ENCODE measurements at places on chromosomes 13 and 19. TPM values are rescaled to one million over a fixed set of nuclear protein-coding genes. Genes with fewer than 3 reads are reported as not detected.

Gene PTH2
- not detected for total RNA-seq

Gene ZNF729
- not detected for total RNA-seq

Gene SPACA4
- not detected for total RNA-seq

DNA sequence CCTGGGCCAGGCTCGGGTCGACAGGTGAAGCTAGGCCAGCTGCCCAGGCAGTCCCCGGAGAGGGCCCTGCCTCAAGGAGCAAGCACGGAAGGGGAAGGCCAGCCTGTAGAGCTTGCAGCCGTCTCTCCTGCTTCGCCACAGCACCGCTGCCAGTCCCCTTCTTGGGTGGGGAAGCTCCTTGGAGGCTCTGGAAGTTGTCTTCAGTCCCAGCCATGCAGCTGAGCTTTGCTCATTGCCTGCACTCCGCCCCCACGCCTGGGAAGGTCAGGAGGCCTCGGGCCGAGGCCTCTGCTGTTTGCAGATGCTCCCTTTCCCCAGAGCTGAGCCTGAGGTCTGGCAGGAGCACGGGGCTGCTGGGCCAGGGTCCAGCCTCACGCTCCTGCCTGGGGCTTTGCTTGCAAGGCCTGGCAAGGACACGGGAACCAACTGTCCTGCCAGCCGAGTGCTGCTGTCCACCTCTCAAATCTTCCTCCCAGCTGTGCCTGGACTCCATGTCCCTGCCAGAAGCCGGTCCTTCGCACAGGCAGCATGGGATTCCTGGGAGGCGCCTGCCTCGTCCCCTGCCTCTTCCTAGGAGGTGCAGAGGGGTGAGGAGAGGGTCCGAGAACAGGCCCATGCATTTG lies 13.3 kb downstream of the PLEKHF1 start:
- DNase-seq = peak; percentile 89

Gene C5AR1
- 135 TPM for total RNA-seq

GRCh38 chr19:16095071-16095571 lies 16.6 kb upstream of the RAB8A start:
- DNase-seq = no peak

GRCh38 chr13:26548205-26548765 lies 9.2 kb upstream of the WASF3 start:
- no peak for DNase-seq

DNA sequence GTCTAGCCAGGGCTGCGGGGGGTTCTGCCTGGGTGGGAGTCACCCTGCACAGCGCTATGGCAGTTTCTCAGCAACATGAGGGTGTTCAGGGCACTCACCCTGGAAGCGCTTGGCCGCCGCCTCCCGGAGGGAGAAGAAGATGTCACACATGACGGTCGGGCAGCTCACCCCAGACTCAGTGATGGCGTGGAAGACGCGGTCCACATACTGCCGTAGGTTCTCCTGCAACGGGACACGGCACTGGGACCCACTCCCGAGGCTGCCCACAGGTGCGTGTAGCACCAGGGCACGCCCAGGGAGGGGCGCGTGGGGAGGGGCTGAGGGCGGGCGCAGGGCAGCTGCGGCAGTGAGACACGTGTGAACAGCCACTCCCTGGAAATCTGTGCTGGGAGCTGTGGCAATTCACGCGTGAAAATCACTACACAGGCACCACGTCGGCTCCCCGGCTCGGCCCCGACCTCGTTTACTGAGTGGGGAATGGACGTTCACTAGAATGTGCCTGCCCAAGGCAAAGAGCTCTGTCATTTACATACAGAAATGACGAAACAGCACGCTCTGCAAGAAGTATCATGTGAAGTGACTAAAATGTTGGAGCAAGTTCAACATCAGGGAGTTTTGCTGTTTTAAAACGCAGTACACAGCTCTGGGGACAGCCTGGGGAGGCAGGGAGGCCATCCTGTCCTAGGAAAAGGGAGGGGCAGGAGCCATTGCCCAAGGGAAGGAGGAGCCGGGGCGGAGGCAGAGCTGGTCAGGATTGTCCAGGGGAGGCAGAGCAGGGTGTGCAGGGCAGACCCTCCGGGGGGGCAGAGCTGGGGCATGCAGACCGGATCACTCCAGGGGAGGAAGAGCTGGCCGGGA lies 41.5 kb upstream of the C13orf46 start:
- DNase-seq = no peak

Gene PSG6
- total RNA-seq = not detected

DNA sequence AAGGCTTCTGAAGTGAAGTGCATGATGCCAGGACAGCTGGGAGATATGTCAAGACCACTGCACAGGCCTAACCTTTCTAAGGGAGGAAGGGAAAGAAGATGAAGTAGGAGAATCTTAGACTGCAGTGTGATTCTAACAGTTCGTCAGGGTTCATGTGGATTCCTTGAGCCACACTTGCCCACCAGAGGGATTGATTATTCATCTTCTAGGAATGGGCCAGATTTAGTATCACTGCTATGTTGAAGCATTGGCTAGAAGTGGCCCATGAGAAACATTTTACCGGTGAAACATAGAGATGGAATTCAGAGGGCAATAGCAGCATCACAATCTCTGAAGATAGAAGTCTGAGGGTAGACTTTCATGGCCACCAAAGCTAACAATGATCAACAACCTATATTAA lies 550.8 kb upstream of the SLITRK1 start:
- DNase-seq = no peak

DNA sequence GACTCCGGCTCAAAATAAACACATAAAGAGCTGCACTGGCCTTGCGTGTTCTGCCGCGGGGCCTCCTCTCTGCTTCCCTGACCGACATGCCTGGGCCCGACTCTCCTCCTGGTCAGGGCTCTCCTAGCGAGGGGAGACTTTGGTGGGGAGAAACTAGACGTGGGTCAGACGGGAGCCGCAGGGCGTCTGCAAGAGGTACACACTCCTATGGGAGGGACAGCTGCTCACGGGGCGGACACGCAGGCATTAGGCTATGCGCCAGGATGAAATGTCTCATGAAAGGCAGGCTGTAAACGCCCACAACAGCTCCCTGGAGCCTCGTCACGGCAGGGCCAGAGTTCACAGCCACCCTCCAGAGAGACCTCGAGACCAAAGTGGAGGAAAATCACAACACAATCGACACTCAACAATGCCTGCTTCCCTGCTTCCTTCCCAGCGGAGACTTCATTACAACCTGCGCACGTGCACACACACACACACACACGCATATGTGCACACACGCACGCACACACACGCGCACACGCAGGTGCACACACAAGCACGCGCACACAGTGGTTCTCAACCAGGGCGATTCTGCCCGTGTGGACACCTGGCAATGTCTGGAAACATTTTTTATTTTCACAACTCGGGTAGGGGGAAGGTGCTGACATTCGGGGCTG lies 5.8 kb downstream of the SLC39A3 start:
- DNase-seq = no peak

- DNase-seq = no peak
Observed at GRCh38 chr13:46687810-46688209, 109.2 kb downstream of the ESD start.

DNA sequence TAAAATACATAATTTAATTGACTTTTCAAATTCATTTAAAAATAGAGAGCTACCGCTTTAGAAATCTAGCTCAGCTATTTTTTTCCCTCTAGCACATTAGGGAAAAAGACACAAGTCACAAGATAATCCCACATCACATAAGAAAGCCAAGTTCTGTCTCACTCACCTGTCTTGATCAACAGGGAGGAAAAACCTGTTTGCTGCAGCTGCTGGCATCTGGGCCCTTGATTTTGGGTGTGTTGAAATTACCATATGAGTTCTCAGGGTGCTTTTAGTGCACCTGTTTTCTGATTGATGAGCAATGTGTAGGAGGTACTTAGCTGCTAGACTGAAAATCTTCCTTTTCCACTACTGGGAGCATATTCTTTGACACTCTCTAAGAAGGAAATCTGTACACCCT lies 53.8 kb downstream of the ZDHHC20 start:
- DNase-seq = no peak

GRCh38 chr13:47904891-47905290 lies 96.2 kb downstream of the SUCLA2 start:
- DNase-seq = no peak

GRCh38 chr13:113658836-113659235 lies 838 bp upstream of the ATP4B start:
- peak; percentile 87 for DNase-seq

DNA sequence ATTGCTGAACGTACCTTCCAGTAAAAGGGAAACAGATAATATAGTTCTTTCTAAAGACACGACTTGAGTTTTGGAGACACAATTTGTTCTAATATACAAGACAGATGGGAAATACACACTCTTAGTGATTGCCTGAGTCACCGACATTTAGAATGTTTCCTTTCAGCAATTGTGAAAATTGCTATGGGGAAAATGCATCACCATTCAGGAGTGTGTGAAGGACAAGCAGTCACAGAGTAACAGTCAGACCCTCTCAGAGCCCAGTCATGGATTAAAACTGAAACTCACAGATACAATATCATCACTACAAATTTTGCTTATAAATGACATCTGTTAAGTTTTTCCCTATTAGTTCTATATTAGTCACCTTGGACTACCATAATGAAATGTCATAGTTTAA lies 286.1 kb downstream of the SPRY2 start:
- DNase-seq = no peak

DNA sequence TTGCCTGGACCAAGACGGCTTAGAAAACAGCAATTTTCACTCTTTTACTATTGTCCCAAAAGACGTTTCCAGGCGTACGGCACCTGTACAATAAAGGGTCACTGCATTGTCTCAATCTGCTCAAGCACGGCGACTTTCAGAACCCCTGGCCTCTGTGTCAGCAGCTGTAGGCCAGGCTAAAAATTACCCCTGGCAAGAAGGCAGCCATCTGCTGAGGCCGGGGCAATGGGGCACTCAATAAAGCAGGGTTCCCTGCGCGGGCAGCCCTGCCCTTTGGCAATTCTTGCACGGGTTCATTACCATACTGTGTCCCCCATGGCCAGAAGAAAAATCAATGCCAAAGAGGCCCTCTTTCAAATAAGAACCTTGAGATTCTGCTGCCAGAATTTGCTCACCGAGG lies 52.1 kb downstream of the STK24 start:
- DNase-seq = no peak

Gene KLK4
- total RNA-seq = not detected

DNA sequence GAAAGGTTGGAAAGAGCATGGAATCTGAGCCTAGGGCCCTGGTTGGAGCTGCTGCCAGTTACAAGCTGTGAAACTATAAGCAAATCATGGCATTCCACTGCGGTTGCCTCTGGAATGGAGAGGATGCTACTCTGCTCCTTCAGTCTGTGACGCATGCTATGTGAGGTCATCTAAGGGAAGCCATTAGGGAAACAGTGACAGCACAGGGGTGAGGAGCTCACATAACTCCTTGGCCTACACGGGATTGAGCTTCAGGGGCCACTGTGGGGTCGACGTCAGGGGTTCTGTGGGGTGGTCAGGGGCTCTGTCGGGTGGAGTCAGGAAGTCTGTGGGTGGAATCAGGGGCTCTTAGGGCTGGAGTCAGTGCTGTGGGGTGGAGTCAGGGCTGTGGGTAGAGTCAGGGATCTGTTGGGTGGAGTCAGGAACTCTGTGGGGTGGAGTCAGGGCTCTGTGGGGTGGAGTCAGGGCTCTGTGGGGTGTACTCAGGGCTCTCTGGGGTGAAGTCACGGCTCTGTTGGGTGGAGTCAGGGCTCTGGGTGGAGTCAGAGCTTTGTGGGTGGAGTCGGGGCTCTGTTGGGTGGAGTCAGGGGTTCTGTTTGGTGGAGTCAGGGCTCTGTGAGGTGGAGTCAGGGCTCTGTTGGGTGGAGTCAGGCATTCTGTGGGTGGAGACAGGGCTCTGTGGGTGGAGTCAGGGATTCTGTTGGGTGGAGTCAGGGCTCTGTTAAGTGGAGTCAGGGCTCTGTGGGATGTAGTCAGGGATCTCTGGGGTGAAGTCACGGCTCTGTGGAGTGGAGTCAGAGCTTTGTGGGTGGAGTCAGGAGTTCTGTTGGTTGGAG lies 35.8 kb upstream of the MEDAG start:
- peak; percentile 91 for DNase-seq

DNA sequence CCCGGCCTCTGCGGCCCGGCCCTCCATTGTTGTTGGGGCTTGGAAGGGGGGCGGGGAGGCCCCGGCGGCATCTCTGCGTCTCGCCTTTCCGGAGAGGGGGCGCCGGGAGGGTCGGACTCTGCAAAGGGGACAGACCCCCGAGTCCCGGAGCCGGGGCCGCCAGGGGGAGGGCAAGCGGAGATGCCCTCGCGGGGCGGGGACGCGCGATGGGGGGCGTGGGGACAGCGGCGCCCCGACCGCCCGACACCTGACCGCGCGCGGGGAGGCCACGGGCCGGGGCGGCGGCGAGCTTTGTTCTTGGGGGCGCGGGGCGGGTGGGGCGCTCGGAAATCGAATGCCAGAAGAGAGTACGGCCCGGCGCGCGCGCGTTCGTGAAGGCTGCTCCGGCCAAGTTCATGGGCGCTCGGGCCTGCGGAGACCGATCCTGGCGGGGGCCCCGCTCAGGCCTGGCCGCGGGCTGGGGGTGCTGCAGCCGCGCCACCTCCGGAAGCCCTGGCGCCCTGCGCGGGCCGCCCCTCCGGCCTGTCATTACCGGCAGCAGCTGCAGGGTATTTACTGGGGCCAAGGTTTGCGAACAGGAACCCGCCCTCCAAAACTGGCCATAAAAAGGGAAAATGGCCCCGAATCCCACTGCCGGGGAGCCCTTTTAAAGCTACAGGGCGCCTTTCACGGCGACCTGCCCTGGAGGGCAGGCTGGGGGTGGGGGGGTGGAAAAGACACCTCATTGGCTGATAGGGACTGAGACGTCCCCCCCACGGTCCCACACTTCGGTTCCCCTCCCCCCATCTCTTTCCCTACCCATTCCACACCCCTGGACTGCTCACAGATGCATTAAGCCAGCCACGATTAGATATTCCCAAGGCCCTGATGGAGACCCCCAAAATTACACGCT lies 11.1 kb upstream of the NANOS3 start:
- DNase-seq = no peak

DNA sequence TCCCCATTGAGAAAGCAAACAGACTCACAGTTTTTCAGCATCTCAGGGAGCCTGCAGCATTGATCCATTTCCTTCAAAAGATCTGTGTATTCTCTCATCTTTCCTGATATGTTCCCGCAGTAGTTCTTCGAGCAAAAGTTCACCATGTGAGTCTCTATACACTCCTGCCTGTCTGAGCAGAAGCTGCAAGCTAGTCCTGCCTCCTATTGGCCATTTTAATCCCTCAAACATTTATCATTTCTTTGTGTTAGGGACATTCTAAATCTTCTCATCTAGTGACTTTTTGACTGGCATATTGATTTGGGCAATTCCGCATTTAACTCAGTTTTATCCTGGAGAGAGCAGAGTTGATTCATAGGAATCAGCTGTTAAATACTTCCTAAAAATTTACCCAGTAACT lies 660.4 kb upstream of the KLF12 start:
- no peak for DNase-seq

DNA sequence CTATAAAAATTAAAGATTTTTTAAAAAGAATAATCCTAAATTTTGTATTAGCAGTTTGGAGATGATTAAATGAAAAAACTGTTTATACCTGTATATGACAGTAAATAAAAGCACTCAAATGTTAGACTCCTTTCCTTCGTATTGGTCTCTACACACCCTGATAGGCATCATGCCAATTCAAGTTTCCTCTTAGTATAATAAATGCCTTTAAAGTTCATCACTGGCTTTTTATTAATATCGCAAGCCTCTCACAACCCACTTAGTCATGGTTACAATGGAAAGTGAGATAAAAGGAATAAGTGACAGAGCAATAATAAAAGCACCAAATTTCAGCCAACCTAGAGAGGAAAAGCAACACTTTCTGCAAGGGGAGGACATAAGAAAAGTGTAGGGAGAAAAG lies 102.2 kb downstream of the PIBF1 start:
- no peak for DNase-seq
